ENCODE measurements at places on chromosomes 2 and 18.

DNA sequence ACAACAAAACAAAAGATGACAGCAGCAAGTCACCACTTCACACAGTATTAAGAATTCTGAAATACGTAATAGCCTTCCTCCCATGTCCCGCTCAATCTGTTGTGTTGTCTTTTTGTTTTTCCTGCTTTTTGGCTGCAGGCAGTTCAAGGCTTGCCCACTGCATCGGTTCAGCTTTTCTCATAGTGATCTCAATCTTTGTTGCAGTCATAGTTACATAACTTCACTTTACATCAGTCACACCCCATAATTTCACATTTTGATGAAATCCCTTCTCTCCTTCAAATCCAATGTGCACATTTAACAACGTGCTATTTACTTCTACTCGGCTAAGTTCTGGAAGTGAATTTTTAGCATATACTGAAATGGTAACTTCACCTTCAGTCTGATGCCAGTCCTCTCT is 33.8 kb upstream of the HAAO start:
- H3K36me3 ChIP-seq: peaks cover 2% of the 10 kb centered on the region
- no peak for DNase-seq
- H3K4me3 ChIP-seq: no peak overlapping the region
- H3K4me1 ChIP-seq: peaks cover 9% of the 10 kb centered on the region
- H3K27ac ChIP-seq: no peak overlapping the region

DNA sequence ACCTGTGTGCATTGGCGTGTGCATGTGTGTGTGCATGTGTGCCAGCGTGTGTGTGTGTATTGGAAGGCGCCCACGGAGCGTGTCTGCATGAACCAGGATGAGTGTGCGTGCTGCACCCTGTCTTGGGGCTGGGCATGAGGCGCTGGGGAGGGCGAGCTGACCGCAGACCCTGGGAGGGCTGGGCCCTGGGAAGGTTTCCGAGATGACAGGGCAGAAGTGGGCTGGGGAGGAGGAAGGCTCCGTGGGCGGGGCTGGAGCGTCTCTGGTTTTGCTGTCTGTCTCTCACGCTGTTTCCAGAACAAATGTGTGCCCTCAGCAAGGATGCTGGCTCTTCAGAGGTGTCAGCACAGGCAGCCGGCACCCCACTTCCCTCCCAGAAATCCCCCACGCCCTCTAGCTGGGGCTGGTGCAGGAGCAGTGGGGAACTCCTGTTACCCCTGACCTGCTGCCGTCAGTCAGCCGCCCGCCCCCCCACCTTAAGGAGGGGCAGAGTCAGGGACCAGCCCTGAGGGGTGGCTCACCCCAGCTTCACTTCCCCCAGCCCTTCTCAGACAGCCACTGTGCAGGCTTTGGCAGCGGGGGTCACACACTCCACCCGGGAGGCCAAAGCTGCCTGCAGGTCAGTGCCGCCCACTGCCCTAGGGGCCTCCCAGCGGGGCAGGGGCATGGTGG is at the start of gene GPR35:
GPR35 (plus strand) TSS at position 531 of the 672 bp plus-strand sequence. CDS start 4,473 bp downstream, outside the sequence.
- no peaks in the 10 kb centered on the region for H3K27me3 ChIP-seq
- H3K4me1 ChIP-seq: peaks cover 21% of the 10 kb centered on the region
- H3K4me3 ChIP-seq: peak within 1 kb of the TSS; percentile 66
- H3K27ac ChIP-seq: peak within 1 kb of the TSS; percentile 88
- no peaks in the 10 kb centered on the region for H3K36me3 ChIP-seq

- peaks cover 29% of the 10 kb centered on the region for H3K27me3 ChIP-seq
- no peaks in the 10 kb centered on the region for H3K4me1 ChIP-seq
- no peak overlapping the region for H3K27ac ChIP-seq
- H3K4me3 ChIP-seq: no peak overlapping the region
- no peak for DNase-seq
Observed at GRCh38 chr2:21035974-21036707, 7.7 kb downstream of the APOB start.

DNA sequence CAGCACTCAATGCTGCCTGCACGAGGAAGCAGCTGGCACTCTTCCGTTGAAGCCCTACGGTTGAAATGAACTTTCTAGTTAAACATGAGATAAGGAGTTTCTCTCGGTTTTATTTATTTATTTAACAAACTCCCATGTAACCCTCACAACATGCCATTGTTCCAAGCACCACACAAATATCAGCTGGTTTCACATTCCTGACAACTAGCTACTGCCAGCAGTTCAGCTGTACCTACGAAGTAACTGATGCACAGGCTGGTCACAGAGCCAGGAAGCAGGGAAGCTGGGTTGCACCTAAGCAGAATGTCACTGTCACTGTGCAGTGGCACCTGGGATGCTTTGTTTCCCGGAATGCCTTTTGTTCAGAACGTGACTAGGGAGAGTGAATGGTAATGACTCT is 18.1 kb downstream of the TIMM21 start:
- peaks cover 42% of the 10 kb centered on the region for H3K27me3 ChIP-seq
- peaks cover 2% of the 10 kb centered on the region for H3K4me1 ChIP-seq
- peaks cover 9% of the 10 kb centered on the region for H3K36me3 ChIP-seq

GRCh38 chr2:71556692-71557250 is 103.4 kb downstream of the DYSF start:
- peaks cover 14% of the 10 kb centered on the region for H3K27me3 ChIP-seq
- H3K4me1 ChIP-seq: peaks cover 5% of the 10 kb centered on the region
- peaks cover 4% of the 10 kb centered on the region for H3K36me3 ChIP-seq
- no peak overlapping the region for H3K4me3 ChIP-seq
- no peak for DNase-seq

- H3K27me3 ChIP-seq: peaks cover 40% of the 10 kb centered on the region
- H3K4me3 ChIP-seq: no peak overlapping the region
- H3K36me3 ChIP-seq: peaks cover 7% of the 10 kb centered on the region
Observed at GRCh38 chr18:37483221-37483971, 82.2 kb downstream of the CELF4 start.

DNA sequence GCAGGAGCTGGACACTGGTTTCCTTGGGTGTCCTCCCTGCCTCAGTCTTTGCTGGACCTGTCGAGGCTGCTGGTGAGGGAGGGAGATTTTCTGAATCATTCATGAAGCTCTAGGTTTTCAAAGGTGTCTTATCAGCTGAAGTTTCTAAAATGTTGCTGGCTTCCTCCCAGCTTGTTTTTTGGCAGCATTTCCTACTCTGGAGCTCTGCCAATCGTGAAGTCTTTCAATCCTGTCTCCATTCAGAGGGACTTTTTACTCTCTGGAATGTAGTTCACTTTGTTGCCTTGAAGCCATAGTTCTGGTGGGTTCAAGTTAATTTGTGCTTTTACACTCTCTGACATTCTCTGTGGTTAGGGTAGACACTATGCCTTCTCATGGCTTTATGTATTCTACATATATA is 23.9 kb downstream of the SNTG2 start:
- H3K27ac ChIP-seq: no peak overlapping the region
- H3K27me3 ChIP-seq: peaks cover 5% of the 10 kb centered on the region
- peaks cover 16% of the 10 kb centered on the region for H3K4me1 ChIP-seq
- peaks cover 9% of the 10 kb centered on the region for H3K36me3 ChIP-seq

- H3K4me1 ChIP-seq: no peaks in the 10 kb centered on the region
- H3K4me3 ChIP-seq: no peak overlapping the region
- DNase-seq: no peak
- H3K27ac ChIP-seq: no peak overlapping the region
- no peaks in the 10 kb centered on the region for H3K36me3 ChIP-seq
Observed at GRCh38 chr2:188645986-188646385, 328.2 kb upstream of the COL3A1 start.

DNA sequence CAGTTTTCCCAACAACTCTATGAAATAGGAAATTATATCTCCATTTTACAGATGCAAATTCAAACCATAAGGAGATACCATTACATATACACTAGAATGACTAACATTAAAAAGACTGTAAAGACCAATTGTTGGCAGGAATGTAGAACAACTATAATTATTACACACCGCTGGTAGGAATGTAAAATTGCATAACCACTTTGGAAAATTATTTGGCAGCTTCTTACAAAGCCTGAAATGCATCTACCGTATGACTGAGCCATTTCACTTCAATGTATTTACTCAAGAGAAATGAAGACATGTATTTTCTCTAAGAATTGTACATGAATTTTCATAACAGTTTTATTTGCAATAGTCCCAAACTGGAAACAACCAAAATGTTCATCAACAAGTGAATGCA is 189.1 kb upstream of the BCL2L11 start:
- H3K27me3 ChIP-seq: peaks cover 5% of the 10 kb centered on the region
- H3K36me3 ChIP-seq: no peaks in the 10 kb centered on the region
- H3K4me1 ChIP-seq: no peaks in the 10 kb centered on the region
- H3K27ac ChIP-seq: no peak overlapping the region
- H3K4me3 ChIP-seq: no peak overlapping the region

DNA sequence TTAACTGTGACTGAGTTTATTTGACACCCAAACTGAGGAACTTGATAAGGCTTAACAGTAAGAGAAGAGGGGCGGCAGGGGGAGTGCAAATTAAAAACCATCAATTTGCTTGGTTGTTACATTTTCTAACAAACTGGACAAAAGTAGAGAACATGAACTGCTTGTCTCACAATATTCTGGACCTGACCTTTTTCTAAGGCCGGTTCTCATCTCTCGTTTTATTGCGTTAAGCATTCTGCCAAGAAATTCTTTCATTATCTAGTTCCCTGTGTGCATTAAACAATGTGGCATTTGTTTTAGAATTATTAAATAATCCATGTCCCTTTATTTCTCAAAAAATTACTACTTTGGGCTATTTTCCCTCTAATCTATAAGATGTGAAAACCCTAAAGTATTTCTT is 565.2 kb upstream of the PKDCC start:
- DNase-seq: no peak
- no peak overlapping the region for H3K27ac ChIP-seq
- H3K36me3 ChIP-seq: no peaks in the 10 kb centered on the region
- no peak overlapping the region for H3K4me3 ChIP-seq
- H3K4me1 ChIP-seq: no peaks in the 10 kb centered on the region

DNA sequence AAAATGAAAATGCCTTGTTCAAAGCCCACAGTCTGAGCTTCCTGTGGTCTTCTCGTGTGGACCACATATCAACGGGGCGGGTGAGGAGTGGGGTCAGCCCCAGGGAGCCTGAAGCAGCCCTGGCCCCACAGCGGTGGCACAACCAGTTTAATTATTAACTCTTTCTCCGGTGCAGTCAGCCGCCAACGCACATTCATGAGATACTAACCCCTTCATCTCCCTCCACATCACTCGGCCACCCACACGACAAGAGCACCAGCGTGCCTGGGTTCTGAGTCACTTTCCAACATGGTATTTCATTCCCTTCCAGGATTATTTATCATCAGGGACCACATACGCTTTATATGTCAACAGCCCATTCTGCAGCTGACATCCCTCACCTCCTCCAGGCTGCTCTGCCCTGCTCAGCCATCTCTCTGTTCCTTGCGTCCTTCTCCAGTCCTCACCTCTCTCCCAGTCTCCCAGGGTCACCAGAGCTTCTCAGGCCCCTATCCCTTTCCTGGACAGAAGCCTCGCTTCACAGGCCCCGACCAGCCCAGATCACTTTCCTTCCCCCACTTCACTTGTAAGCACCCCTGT is 48.0 kb upstream of the ID2 start:
- H3K4me1 ChIP-seq: peaks cover 16% of the 10 kb centered on the region
- H3K27me3 ChIP-seq: peaks cover 19% of the 10 kb centered on the region
- H3K4me3 ChIP-seq: no peak overlapping the region
- DNase-seq: no peak
- H3K36me3 ChIP-seq: no peaks in the 10 kb centered on the region

- no peak overlapping the region for H3K4me3 ChIP-seq
- peaks cover 37% of the 10 kb centered on the region for H3K27me3 ChIP-seq
- H3K27ac ChIP-seq: no peak overlapping the region
- peaks cover 4% of the 10 kb centered on the region for H3K36me3 ChIP-seq
- no peak for DNase-seq
Observed at GRCh38 chr2:111058264-111058663, 62.5 kb upstream of the BCL2L11 start.

GRCh38 chr18:11986061-11986460 is 4.8 kb downstream of the IMPA2 start:
- peaks cover 6% of the 10 kb centered on the region for H3K4me1 ChIP-seq
- H3K36me3 ChIP-seq: no peaks in the 10 kb centered on the region
- no peak for DNase-seq
- no peaks in the 10 kb centered on the region for H3K27me3 ChIP-seq
- H3K4me3 ChIP-seq: no peak overlapping the region

DNA sequence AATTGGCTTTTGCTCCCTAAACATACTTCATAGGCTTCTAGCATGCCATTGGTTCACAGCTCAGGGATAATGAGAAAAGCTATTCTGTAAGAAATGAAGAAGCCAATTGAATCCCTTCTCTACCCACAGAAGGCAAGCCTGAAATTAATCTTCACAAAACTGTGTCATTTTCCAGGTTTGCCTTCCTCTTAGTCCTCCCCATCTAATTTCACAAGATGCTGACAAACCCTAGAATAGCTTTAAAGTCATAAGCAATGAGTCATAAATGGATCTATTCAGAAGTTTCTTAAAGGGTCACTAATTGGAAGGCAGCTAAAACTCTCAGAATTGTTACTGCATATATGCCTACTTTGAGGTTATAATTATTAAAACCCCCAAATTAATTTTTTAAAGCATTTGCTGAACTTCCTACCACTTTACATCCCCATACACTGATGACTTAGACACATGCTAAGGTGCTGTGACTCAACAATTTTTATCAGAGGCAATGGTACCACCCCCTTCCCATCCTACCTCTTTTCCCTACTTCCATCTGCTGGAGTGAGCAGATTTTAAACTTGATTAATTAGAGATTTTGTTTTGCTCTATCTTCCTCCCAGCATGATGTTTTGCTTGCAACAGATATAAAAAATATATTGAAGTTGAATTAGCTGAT is 51.3 kb upstream of the NABP1 start:
- H3K27ac ChIP-seq: peak overlapping the region; percentile 96
- no peaks in the 10 kb centered on the region for H3K27me3 ChIP-seq
- DNase-seq: no peak
- H3K4me3 ChIP-seq: no peak overlapping the region
- H3K4me1 ChIP-seq: peaks cover 44% of the 10 kb centered on the region

DNA sequence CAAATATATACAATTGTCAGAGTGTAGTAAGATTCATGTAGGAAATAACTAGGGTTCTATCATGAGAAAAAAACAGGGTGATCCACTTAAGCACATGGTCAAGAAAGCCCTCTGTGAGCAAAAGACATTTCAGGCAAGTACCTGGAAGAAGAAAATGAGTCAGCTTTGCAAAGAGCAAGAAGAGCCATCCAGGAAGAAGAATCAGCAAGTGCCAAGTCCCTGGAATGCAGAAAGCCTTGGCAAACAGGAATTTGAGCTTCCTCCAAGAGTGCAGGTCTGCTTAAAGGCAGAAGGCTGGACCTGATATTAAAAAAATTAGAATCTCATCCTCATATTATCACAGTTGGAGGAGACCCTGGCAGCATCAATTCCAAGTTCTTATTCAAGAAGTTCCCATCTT is 188.5 kb upstream of the CELF4 start:
- no peak overlapping the region for H3K27ac ChIP-seq
- no peaks in the 10 kb centered on the region for H3K36me3 ChIP-seq
- no peaks in the 10 kb centered on the region for H3K4me1 ChIP-seq
- no peak overlapping the region for H3K4me3 ChIP-seq
- no peaks in the 10 kb centered on the region for H3K27me3 ChIP-seq
- no peak for DNase-seq

- no peak overlapping the region for H3K27ac ChIP-seq
- DNase-seq: no peak
- H3K27me3 ChIP-seq: no peaks in the 10 kb centered on the region
- no peak overlapping the region for H3K4me3 ChIP-seq
Observed at GRCh38 chr18:42929181-42929580, 186.3 kb downstream of the RIT2 start.
